Cardiac septum (tissue), 1 donor: ENCODE measurements at places on chromosomes 12 and 14. TPM values are rescaled to one million over a fixed set of nuclear protein-coding genes. Genes with fewer than 3 reads are reported as not detected.

- DNase-seq, result no peak
Observed at GRCh38 chr12:27123642-27124041, 41.3 kb upstream of the C12orf71 start.

GRCh38 chr12:49979016-49979586 lies 6.4 kb downstream of the AQP6 start:
- DNase-seq, result no peak

DNA sequence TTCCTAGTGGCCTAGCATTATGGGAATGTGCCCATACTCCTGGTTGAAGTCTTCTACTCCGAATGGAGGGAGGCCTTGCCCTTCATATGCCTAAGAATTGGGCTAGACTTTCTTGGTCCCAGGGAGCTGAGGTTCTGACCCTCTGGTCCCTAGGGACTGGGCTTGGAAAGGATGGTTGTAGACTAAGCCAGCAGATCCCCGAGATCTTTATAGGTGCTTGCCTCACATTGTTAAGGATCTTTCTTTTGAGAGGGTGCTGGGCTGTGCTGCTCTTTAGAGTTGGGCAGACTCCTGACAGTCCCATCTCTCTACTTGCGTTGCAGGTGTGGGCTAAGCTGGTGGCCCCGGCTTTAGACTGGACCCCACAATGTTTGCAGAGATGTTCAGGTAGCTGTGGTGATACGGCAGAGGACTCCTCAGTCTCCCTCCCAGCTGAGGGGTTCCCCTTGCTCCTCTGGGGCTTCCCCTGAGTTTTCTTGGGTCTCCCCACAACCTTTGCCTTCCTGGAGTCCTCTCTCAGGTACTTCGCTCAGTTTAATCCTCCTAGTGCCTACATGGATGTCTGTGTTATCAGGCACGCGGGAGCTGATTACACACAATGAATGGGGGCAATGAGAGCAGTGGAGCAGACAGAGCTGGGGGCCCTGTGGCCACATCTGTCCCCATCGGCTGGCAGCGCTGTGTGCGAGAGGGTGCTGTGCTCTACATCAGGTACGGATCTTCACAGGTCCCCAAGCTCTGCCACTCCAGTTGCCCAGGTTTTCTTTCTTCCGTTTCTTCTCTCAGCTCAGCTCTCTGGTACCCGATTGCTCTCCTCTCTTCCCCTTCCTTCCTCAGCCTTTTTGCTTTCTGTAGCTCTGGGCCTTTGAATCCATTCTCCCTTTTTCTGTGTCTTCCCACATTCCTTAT lies 1.3 kb downstream of the MBD6 start:
- DNase-seq, result no peak

- no peak for DNase-seq
Observed at GRCh38 chr12:96850676-96851075, 56.4 kb upstream of the NEDD1 start.

DNA sequence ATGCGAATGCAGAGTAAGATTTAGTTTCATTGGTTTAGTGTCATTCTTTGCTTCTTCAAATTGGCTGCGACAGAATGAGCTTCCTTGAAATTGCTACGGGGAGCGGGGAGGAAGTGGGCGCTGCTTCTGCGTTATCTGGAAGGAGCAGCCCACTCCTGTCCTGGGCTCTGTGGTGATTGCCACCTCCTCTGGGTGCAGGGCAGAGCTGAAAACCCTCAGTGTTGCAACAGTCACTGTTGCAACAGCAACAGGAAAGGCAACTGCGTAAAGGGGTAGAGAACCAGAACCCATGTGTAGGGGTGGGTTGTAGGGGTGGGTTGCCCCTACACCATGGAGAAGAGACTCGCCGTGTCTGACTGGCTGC lies 57.7 kb downstream of the MAX start:
- DNase-seq, result peak; percentile 82

DNA sequence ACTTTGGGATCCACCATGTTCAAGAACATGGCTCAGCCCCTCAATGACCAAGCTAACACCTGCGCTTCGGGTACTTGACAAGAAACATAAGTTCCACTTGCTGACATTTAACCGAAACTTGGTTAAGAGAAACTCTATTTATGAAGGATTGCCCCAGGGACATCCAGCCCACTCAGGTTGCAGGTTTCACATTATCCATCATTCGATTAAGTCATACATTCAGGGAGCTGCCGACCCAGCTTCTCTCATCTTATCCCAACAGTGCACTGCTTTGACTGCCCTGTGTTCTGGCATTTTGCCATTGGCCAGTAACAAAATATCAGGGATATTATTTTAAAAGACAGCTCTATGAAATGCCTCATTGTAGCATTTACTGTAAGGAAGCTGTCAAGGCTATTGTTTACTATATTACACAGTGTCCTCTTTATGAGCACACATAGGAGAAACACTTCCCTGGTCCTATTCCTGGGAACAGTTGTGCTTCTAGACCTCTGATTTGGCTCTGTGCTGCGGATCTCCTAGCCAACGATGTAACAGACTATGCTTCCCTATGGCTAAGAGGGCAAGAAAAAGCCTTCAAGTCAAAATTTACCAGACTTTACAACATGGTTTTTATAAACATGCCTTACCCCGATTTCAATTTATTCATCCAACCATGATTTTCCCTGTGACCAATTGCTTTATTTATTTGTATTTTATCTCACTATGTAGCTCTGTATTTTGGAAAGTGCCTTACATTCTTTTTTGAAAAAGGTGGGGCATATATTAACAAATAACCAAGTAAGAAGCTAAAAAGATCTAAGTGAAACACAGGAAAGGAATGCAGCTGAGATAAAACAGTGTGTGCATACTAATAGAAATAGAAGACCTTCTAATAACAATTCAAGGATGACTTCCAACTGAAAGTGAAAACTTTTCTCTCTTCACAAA lies 109.3 kb downstream of the ITPR2 start:
- DNase-seq, result no peak

GRCh38 chr12:1935700-1936378 lies 17.4 kb upstream of the CACNA2D4 start:
- no peak for DNase-seq

DNA sequence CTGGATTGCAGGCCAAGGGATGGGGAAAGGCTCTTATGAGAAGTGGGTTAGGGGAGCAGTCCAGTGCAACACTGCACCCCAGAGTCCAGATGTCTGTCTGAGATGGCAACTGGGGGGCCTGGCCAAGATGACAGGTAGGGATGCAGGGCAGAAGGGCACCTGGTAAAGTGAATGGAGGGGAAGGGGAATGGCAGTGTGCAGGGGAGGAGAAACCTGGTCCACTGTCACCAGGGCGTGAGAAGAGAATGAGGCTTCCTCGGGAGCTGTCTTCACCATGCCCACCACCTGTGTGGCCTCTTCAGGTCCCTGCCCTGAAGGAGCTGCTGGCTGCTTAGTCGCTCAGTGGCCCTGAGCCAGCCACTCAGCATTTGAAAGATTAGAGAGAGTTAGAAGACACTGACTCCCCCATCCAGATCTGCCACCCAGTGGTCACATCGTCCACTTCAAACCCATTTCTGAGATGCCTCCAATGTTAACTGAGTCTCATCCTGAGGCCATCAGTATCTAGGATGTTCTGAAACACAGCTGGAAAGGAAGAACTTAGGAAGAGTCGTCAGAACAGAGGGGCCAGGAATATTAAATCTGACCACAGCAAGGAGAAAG lies 57.3 kb downstream of the PLEKHG3 start:
- no peak for DNase-seq

Gene C12orf54
- total RNA-seq, result not detected

DNA sequence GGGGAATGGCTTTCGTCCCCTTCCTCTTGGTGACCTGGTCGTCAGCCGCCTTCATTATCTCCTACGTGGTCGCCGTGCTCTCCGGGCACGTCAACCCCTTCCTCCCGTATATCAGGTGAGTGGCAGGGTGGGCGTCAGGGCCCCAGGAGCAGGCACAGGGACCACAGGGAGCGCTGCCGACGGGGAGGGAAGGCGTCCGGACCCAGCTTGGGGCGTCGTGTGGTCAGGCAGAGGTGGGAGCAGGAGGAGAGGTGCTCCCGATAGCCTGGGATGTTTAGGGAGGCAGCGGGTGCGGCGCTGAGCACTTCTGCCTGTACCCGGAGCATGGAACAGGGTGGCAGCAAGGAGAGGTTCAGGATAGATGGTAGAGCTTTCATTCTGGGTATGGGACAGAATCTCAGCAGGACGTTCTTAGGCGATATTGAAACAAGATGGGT lies 444 bp downstream of the DRAM1 start:
- DNase-seq, result no peak

- no peak for DNase-seq
Observed at GRCh38 chr14:61188978-61189808, 91.9 kb downstream of the TMEM30B start.

DNA sequence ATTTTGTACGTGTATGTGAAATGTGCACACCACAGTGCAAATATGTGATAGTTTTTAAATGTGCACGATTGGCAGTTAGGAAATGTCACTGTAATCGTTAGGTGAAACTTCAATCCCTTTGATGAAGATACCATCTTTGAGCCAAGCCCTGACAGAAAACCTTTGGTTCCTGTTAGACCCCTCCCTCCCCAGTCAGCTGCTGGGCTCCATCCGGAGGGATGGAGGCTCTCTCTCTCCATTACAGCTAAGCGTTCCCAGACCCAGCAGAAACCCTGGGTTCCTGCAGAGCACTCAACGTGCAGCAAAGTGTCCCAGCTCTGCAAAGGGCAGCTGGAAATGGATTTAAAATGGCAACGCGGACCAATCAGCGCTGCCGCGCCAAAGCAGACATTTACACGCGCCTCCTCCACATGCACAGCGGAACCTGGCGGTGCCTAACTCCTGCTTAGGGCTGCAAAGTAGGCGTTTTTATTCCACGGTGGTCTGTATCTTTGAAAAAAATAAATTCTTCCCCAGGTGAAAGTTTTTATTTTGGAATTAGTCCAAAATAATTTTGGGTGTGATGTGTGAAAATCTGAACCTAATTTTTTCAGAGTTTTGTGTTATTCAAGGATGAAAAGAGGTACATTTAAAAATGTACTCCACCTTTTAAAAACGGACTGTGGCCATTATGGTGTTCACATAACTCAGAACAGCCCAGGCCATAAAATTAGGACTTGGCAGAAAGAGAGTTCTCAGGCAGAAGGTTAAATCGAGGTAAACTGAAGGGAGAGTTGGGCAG lies 1.4 kb upstream of the HMGA2 start:
- DNase-seq, result no peak

DNA sequence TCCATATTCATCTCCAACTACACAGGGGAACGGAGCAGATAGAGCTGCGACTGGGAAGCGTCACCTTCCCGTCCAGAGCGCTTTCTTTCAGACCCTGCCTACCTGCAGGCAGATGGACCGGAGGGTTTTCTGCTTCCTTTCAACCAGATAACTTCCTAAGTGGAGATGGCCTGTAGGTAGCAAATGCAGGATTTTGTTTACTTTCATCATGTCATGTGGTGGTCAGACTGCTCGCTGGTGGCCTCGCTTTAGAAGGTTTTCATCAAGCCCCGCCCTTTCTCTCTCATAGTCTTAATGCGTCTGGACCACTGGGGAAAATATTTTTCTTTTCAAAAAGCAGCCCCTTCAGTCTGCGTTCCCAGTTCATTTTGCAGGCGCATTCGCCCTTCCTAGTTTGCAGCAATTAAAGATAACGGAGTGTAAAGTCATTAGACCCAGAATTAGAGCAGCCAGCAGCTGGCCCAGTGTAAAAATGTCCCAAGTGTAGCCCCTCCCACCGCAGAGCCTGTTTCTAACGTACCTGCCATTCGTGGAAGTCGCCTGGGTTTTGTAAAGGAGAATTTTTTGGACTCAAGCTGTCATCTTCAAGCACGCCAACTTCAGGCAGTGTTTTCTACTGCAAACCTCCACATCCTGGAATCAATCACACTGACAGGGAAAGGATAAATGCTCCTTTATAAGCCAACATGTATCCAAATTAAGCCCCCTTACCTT lies 68.9 kb downstream of the TESC start:
- no peak for DNase-seq

DNA sequence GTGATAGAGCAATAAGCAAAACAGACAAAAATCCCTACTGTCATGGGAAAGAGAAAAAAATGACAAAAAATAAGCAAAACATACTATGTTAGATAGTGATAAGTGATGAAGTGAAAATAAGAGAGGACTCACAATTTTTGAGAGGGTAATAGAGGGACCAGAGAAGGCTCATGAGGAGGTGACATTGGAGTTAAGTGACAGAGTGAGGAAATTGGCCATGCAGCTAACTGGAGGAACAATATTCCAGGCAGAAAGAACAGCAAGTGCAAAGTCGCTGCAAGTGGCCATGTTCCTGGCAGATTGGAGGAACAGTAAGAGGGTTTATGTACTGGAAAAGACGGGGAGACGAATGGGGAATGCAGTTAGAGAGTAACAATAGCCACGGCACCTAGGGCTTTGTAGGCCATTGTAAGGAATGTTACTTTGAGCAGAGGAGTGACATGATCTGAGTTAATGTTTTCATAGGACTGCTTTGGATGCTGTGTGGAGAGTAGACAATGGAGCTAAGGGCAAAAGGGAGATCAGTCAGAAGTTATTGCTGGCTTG lies 1.4 kb upstream of the SAV1 start:
- no peak for DNase-seq

DNA sequence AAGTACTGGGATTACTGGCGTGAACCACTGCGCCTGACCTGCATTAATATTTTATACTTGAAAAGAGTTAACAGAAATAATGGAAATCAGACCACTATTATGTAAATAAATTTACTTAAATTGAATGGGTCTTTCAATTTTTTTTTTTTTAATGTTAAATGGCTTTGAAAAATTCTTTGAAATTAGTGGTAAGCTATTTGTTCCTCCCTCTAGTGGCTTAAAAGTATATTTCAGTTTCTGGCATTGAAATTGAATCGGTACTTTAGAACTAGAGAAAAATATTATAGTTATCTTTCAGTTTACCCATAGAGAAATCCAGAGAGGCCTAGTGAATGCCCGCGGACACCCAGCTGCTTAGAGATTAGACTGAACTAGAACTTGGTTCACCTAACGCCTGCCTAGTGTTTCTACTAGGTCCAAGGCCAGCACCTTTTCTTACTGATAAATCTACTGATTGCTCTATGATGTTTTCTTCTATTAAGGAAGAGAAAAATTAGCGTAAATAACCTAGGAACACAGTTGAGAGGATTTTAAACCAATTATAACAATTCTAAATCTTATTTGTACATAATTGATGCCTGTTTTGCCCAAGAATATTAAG lies 106.5 kb downstream of the EML1 start:
- no peak for DNase-seq

Gene GDF3
- 0.46 TPM for total RNA-seq

Gene TMBIM6
- total RNA-seq, result 191 TPM

GRCh38 chr14:103198131-103199105 lies 75.2 kb downstream of the TNFAIP2 start:
- peak; percentile 27 for DNase-seq

Gene SERPINA5
- 1.2 TPM for total RNA-seq

DNA sequence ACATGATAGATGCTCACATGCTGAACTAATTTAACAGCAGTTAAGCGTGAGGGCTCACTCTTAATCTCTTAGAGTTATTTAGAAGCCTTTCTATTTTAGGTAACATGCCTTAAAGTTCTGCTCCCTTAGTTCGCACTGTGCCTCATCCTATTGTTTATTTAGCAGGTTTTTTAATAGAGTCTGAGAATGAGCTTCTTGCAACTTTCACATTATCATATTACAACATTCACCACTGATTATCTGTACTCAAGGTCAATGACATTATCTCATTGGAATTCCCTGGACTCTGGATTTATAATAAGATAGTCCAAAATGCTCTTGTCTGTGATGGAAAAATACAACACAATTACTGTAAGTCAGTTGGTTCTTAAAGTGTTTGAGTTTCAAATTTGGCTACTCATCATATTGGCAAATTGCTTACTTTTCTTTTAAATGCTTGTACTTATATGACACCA lies 183.6 kb upstream of the SLC38A2 start:
- no peak for DNase-seq

- no peak for DNase-seq
Observed at GRCh38 chr12:46219877-46220655, 48.8 kb downstream of the SLC38A1 start.

Gene GPRC5D
- total RNA-seq, result not detected
